ENCODE measurements at places on chromosomes 5 and 9. TPM values are rescaled to one million over a fixed set of nuclear protein-coding genes. Genes with fewer than 3 reads are reported as not detected.

KIF12 gene
- total RNA-seq: not detected

BHMT gene
- not detected for total RNA-seq

OTULINL gene
- not detected for total RNA-seq

ANGPTL2 gene
- total RNA-seq: 55.8 TPM

ADCY2 gene
- total RNA-seq: not detected

OR1J2 gene
- total RNA-seq: not detected

CCNI2 gene
- not detected for total RNA-seq

GPR150 gene
- total RNA-seq: 0.32 TPM

LTC4S gene
- 1.3 TPM for total RNA-seq

ADAMTSL2 gene
- under 0.01 TPM for total RNA-seq

CDKN2B-AS1 gene
- 5.6 TPM for total RNA-seq

APBB3 gene
- 30.9 TPM for total RNA-seq

TAF1L gene
- total RNA-seq: under 0.01 TPM

MSX2 gene
- 0.79 TPM for total RNA-seq

KCNV2 gene
- total RNA-seq: not detected

IL9 gene
- not detected for total RNA-seq

SEMA5A gene
- 9.9 TPM for total RNA-seq

ZNF483 gene
- total RNA-seq: 1.9 TPM

SURF2 gene
- 14.6 TPM for total RNA-seq

Data from bronchial smooth muscle cell (primary cell).